ENCODE measurements at places on chromosomes 4 and X.

- no peak for DNase-seq
Measured at GRCh38 chrX:46967547-46967946, 55.3 kb downstream of the JADE3 start.

GRCh38 chrX:74351760-74352159, 47.8 kb downstream of the ZCCHC13 start:
- no peak for DNase-seq

DNA sequence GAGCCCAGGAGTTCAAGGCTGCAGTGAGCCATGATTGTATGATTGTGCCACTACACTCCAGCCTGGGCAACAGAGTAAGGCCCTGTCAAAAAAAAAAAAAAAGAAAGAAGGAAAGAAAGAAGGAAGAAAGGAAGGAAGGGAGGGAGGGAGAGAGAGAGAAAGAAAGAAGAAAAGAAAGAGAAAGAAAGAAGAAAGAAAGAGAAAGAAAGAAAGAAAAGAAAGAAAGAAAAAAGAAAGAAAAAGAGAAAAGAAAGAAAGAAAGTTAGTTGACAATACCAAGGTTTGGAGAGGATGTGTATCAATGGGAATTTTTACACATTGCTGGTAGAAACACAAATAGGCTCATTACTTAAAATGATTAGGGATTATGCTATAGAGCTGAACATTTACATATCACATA, 19.8 kb downstream of the RADX start:
- no peak for DNase-seq

- no peak for DNase-seq
Measured at GRCh38 chrX:105282077-105282476, 61.6 kb upstream of the TEX13A start.

GRCh38 chr4:74284053-74284452, 24.2 kb upstream of the EPGN start:
- no peak for DNase-seq

- no peak for DNase-seq
Measured at GRCh38 chrX:102599951-102600579, 750 bp downstream of the ARMCX5 start.

- no peak for DNase-seq
Measured at GRCh38 chrX:7263330-7263729, 115.4 kb upstream of the PUDP start.

GRCh38 chrX:130714135-130714534, 188.9 kb downstream of the ENOX2 start:
- DNase-seq, result no peak

GRCh38 chr4:138861135-138861534, 154.4 kb upstream of the NOCT start:
- no peak for DNase-seq

DNA sequence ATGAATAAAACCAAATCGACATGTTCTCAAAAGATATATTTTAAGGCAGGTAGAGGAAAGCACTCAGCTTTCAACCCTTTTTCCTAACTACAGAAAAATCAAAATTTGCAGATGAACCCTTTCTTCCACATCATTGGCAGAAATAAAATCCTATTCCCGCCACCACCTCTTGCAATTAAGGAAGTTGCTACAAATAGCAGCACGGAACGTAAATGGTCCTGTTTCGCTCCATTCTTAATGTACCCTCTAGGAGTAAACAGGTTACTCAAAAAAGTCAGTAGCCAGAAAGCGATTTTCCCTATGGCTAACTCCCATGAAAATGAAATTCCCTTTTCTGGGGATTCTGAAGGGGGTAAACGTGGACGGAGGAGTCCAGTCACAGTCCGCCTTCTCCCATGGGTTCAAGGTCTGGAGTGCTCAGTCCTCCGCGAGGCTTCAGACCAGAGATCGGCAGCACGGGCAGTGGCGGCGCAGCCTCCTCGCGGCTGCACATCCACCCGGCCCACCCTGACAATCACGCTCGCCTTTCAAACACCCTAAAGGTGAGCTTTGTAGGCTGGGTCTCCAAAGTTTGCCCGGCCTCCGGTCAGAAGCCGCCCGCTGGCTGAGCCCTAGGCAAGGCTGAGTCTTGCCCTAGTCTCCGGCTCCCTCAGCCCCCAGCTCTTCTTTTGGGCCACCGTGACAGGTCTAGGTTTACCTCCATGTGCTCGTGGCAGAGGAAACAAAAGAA, 1.8 kb downstream of the ATP11C start:
- peak; percentile 6 for DNase-seq

DNA sequence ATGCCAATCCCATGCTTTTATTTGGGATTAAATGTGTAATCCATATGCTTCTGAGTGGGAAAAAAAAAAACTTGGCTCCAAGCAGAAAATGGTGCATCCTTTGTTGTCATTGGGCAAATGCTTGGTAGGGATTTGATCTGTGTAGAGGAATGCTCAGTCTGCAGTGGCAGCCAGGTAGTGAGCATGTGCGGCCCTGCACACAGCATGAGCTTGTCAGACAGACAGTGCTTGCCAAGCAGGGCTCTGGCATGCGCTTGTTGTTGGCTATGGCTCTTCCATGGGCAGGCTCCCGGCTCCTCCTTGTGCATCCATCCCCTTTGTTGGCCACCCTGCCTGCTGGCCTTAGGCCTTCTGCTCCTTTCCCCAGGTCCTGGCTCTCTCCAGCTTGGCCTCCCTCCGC, 130.3 kb downstream of the GPR143 start:
- no peak for DNase-seq

DNA sequence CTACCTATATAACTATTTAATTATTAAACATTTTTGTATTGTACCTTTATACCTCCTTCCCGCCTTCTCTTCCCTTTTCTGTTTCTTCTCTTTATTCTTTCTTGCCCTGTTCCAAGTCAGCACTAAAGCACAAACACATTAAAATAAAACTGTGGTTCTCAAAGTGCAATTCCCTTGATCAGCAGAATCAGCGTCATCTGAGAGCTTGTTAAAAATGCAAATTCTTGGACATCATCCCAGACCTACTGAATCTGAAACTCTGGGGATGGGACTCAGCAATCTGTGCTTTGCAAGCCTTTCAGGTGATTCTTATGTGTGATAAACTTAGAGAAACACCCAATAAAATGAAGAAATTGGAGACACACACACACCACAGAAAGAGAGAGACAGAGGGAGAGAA, 178.4 kb upstream of the BMP3 start:
- DNase-seq, result no peak

GRCh38 chr4:123363729-123364128, 32.9 kb upstream of the SPRY1 start:
- DNase-seq, result no peak

GRCh38 chrX:13142891-13143290, 98.5 kb upstream of the FAM9C start:
- no peak for DNase-seq

DNA sequence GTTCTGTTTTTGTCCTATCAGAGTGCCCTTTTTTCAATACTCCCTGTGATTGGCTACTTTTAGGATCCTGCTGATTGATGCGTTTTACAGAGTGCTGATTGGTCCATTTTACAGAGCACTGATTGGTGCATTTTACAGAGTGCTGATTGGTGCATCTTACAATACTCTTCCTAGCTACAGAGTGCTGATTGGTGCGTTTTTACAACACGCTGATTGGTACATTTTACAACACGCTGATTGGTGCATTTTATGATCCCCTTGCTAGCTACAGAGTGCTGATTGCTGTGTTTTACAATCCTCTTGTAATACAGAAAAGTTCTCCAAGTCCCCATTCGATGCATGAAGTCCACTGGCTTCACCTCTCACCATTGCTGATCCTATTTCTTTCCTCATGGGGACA, 176.8 kb downstream of the GC start:
- no peak for DNase-seq

DNA sequence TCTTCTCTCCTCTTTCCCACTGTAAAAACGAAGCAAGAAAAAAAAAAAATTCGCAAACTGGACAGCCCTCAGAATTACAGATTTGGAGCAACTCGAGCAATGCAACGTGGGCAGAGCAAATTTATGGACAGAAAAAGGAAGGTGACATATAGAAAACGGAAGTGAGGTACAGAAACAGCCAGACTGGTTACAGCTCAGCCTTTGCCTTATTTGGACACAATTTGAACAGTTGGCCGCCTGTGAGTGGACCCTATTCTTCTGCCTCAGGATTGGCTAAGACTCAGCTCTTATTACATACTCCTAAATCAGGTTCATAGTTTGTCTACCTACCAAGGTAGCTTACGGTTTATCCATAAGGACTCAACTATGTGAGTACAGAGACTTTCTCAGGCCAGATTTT, 98.8 kb downstream of the SOWAHB start:
- no peak for DNase-seq

- no peak for DNase-seq
Measured at GRCh38 chrX:36214924-36215323, 295.4 kb downstream of the CFAP47 start.

DNA sequence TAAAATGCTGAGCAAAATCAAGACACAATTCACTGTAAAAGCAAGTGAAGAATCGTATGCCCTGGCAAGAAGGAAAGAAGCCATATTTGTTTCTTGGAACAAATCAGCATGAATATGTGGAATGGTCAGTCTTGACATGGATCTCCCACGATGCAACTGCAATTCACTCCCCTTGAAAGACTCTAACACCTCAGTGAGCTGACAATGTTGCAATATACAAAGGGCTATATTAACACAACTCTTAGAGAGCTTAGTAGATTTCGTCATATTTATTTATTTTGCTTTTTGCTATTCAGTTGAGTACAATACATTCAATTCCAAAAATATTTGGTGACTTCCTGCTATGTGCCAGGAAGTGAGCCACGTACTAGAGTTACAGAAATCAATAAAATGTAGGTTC, 14.7 kb downstream of the OR13H1 start:
- DNase-seq, result no peak

DNA sequence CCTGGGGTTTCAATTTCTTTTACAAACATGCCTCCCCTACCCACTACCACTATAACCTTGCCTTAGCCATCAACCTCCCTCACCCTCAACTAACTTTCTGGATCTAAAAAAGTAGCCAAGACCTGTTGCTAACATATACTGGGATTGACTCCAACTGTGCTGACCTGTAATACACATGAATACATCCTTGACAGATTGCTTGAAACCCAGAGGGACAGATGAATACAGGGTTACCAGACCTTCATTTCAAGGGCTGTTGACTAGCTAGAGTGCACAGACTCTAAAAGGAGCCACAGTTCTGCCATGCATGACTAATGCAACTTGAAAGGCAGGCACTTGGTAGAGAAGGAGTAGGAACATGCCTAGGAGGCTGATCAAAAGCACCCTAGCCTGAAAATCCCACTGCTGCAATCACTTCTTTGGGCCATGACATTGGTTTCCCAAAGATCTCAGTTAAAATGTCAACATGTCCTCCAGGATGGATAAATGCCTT, 121.0 kb downstream of the PCDH19 start:
- DNase-seq, result no peak

- no peak for DNase-seq
Measured at GRCh38 chrX:12580548-12580947, 210.7 kb upstream of the PRPS2 start.

DNA sequence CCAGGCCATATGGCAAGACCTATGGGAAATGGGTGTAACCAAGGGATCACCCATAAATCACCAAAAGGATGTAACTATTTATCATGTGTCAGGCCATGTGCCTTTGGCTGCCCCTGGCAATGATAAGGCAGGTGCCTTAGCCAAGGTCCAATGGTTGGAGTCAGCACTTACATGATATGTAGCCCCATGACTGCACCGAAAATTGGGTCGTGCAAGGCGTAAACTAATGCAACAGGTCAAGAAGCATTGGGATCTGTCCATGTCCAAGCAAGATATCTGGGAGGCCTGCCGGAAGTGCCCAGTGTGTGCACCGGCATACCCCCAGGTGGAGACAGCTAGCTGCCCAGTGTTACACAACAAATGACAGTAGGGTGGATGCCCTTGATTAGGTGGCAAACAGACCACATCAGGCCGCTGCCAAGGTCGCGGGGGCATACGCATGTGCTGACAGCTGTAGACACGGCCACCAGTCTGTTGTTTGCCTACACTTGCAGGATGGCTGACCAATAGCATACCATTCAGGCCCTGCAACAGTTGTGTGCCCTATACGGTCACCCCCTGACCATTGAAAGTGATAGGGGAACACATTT, 698.2 kb upstream of the AGA start:
- no peak for DNase-seq

DNA sequence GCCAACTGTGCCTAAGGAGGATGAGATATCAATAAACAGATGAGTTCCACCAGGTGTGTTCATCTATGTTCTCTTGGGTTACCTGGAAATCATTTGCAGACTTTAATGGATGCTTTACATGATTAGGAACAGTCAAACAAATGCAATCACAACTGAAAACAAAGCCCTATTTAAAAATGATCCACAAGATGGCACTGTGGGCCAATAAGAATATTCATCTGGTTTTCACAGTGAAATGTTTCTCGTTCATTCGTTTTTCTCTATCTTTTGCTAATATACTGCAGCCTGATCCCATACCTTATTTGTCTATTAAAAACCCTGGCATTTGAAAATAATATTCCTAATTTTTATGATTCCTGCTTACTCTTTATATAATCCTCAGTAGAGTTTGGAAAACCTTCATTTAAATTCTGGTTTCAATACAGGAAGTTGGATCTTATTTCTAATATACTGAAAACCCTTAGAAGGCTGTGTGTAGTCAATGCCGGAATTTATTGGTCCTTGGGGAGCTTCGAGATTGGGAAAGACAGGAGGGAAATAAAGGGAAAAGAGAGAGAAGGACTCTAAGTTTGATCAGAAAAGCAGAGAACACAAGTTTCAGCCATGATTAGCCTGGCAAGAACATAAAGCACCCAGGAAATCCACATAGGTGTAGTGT, 63.8 kb upstream of the TAPT1 start:
- no peak for DNase-seq
